Central memory CD8-positive, alpha-beta T cell (primary cell): ENCODE measurements at places on chromosomes 12 and 14.

GRCh38 chr12:31444736-31445135, 118.8 kb upstream of the SINHCAF start:
- no peak overlapping the region for H3K27ac ChIP-seq
- peaks cover 9% of the 10 kb centered on the region for H3K27me3 ChIP-seq
- no peaks in the 10 kb centered on the region for H3K36me3 ChIP-seq
- H3K4me1 ChIP-seq: no peaks in the 10 kb centered on the region

DNA sequence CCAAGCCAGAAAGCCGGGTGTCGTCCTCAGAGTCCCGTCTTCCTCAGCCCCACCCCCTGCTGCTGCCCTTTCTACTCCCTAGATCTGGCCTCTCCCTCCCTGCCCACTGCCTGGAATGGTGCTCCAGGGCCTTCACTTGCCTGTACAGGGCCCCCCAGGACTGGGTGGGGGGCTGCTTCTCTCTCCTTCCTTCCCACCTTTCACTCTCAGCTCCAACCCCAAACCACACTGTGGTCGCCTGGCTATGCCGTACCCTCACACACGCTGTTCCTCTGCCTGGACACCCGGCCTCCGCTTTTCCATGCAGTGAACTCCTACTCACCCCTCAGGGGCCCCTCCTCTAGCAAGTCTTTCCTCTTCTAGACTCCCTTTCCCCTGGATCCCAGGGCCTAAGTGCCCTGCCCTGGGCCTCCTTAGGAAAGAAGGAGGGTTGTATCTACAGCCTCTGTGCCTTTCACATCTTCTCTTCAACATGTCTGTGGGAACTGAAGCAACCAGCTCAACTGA, 25.5 kb upstream of the DIO3 start:
- peak overlapping the region; percentile 72 for H3K4me3 ChIP-seq
- H3K27ac ChIP-seq: peak overlapping the region; percentile 96

DNA sequence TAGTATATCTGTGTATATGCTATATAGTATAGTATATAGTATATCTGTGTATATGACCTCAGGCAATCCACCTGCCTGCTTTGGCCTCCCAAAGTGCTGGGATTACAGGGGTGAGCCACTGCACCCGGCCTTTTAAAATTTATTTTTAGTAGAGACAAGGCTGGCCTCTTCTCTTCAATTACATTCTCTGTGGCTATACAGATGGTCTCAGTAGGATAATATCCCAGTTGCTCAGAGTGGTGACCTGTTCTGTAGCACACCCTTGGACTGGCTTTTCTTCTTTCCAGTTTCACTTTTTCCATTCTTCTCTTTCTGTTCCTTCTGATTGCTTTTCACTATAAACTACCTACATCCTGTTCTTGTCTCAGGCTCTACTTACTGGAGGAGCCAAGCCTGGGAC, 3.1 kb upstream of the NFATC4 start:
- H3K36me3 ChIP-seq: peaks cover 7% of the 10 kb centered on the region
- no peak overlapping the region for H3K27ac ChIP-seq
- H3K27me3 ChIP-seq: peaks cover 80% of the 10 kb centered on the region
- no peak overlapping the region for H3K4me3 ChIP-seq
- peaks cover 34% of the 10 kb centered on the region for H3K4me1 ChIP-seq

DNA sequence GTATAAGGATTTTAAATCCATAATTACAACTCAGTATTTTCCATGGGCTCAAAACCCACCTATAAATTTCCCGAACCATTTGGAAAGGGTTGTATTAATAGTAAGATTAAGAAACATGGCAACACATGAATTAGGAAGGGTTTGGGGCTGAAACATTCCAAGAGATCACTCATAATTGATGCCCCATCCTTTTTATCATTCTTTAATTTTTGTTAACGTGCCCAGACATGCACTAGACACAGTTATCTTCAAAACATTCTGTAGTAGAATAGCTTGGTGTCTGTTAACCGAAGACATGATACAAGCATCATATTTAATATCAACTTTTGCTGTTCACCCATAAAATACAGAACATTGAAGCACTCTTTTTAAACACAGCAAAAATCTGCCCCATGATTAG, 106.8 kb upstream of the FRMD6 start:
- H3K4me3 ChIP-seq: no peak overlapping the region
- H3K4me1 ChIP-seq: no peaks in the 10 kb centered on the region
- no peak overlapping the region for H3K27ac ChIP-seq
- no peaks in the 10 kb centered on the region for H3K36me3 ChIP-seq

DNA sequence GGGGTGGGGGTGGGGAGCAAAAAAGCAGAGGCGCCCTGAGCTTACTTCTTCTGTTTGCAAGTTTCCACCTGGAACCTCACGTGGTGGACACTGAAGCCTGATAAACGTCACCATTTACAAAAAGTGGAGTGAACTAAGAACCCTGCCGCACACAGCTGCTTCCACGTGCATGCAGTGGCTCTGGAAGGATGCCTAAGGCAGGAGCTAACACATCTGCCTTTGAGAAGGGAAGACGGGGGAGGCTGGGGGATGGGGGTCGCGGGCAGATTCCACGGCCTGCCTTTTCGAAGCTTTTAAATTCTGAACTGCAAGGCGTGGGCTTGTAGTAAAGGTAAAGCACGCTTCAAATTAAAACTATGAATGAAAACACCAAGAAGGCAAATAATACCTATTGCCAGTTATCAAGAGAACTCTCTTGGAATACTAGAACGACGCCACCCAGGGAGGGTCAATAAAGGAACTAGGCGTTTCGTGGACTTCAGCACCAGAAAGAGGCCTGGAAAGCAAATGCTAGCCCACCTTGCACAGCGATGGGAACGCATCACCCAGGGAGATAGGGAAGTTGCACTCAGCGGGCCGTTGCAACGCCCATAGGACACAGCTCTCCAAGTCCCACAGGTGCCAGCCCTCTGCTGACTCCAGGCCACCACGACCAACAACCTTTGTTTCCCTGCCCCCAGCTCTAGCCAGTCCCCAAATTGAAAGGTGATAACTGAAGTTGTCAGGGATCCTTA, 61.8 kb downstream of the TESC start:
- no peak overlapping the region for H3K4me3 ChIP-seq
- no peak for DNase-seq
- H3K27ac ChIP-seq: no peak overlapping the region

- H3K36me3 ChIP-seq: peaks cover 2% of the 10 kb centered on the region
- H3K27ac ChIP-seq: no peak overlapping the region
- peak; percentile 86 for DNase-seq
- H3K4me3 ChIP-seq: peak overlapping the region; percentile 69
Measured at GRCh38 chr12:49967042-49967776, 5.5 kb downstream of the AQP5 start.

DNA sequence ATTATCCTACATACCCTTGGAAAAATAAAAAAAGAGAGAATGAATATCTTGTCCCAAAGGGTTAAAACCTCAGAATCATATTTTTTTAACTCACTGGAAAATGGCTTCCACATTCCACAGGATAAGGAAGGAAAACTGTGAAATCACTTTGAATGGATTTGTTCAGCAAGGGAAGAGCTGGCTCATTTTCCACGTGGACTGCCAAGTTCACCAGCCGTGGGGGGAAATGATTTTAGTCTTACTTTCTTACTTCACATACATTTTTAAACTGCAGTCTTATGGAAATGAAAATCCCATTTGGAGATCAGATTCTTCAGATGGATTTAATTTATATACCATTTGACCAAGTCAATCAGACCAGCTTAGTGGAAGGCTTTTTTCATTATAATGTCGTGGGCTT, 29.9 kb upstream of the AEBP2 start:
- H3K36me3 ChIP-seq: peaks cover 2% of the 10 kb centered on the region
- peaks cover 2% of the 10 kb centered on the region for H3K4me1 ChIP-seq
- H3K4me3 ChIP-seq: no peak overlapping the region
- no peak overlapping the region for H3K27ac ChIP-seq

DNA sequence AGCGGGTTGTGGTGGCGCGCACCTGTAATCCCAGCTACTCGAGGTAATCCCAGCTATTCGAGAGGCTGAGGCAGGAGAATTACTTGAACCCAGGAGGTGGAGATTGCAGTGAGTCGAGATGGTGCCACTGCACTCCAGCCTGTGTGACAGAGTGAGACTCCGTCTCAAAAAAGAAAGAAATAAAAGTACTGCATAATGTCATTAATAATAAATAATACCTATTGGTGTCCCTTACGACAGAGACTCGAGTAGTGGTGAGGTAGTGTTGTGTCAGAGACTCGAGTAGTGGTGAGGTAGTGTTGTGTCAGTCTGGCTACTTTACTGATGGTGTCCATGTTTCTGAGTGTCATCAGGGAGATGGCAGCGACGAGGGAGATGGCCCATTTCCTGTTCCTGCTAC, 1.3 kb downstream of the GLS2 start:
- peaks cover 15% of the 10 kb centered on the region for H3K4me1 ChIP-seq
- H3K4me3 ChIP-seq: peak overlapping the region; percentile 85
- H3K27me3 ChIP-seq: peaks cover 18% of the 10 kb centered on the region
- H3K27ac ChIP-seq: no peak overlapping the region
- H3K36me3 ChIP-seq: peaks cover 3% of the 10 kb centered on the region
- no peak for DNase-seq

DNA sequence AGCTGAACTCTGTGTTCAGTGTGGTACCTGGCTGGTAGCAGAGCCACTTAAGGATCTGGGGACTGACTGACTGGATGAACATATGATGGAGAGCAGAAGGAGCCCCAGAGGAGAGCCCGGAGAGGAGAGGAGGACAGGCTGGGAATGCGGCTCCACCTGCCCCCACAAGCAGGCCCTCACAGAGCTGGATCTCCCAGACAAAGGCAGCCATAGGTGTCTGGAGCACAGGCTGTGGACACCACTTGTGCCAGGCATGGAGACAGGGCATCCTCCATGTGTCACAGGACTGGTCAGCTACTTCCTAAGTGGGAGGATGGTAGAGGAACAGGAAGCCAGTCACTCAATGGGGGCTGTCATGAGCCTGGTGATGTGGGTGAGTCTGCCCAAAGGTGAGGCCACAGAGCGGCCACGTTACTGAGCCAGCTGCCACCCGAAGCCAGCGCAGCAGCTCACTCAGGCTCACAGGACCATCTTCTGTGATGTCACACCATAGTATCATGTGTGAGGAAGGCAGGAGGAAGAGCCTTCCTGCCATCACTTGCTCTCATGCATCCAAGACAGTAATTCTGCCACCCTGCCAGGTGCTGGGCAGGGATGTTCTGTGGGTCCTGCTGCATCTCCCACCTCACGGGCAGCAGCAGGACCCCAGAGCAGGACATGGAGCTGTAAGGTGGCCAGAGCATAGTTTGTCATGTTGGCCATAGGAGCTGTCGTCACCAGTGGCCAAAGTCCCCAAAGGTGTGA, 72.1 kb downstream of the PRIMA1 start:
- peaks cover 28% of the 10 kb centered on the region for H3K27me3 ChIP-seq
- H3K36me3 ChIP-seq: no peaks in the 10 kb centered on the region

DNA sequence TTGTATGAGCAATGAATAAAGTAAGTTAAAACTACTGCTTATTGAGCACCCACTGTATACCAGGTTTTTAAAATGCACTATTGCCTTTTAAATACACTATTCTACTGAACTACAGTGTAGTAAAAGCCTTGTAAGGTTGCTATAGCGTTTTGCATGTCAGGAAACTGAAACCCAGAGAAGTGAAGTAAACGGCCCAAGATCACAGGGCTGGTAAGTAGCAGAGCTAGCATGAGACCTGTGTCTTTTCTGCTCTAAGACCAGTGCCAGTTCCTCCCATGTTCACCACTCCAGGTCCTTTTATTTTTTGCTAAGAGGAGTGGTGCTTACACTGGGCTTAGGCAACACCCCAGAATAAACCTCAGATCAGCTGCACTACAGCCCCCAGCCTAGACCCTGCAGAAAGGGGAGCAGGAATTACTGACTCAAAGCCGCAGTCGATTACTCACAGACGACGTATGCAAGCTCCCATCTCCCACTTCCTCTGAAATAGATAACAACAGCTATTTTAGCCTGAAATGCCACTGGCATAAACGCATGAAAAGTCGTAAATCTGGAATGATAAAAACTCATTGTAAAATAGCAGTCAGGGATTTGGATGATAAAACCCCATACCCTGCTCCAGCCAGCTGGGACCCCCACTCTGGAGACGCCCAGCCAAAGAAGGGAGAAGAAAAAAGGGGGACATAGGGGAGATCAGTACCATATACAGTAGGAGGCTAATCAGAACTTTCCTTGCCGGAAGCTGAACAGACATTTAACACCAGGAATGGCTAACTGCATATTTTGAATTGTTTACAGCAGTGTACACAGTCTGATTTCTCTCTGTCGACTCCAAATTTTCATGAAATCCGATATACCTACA, 108.3 kb downstream of the NUAK1 start:
- H3K4me3 ChIP-seq: no peak overlapping the region
- no peaks in the 10 kb centered on the region for H3K4me1 ChIP-seq
- H3K27ac ChIP-seq: no peak overlapping the region
- peaks cover 5% of the 10 kb centered on the region for H3K36me3 ChIP-seq
- H3K27me3 ChIP-seq: peaks cover 32% of the 10 kb centered on the region

- peaks cover 17% of the 10 kb centered on the region for H3K4me1 ChIP-seq
- H3K27ac ChIP-seq: peak within 1 kb of the TSS; percentile 71
- no peaks in the 10 kb centered on the region for H3K27me3 ChIP-seq
- H3K36me3 ChIP-seq: peaks cover 6% of the 10 kb centered on the region
- peak within 1 kb of the TSS; percentile 85 for H3K4me3 ChIP-seq
- no peak for DNase-seq
Measured at GRCh38 chr14:64971943-64972791, at the start of gene RAB15. Gene RAB15, minus strand, starts transcription at chr14:64972336. Its CDS starts 260 bp downstream, at chr14:64972076.

- DNase-seq: no peak
- no peak overlapping the region for H3K27ac ChIP-seq
- H3K27me3 ChIP-seq: peaks cover 20% of the 10 kb centered on the region
- no peaks in the 10 kb centered on the region for H3K36me3 ChIP-seq
- H3K4me3 ChIP-seq: no peak overlapping the region
- H3K4me1 ChIP-seq: no peaks in the 10 kb centered on the region
Measured at GRCh38 chr12:58359084-58359483, 417.7 kb downstream of the ATP23 start.

DNA sequence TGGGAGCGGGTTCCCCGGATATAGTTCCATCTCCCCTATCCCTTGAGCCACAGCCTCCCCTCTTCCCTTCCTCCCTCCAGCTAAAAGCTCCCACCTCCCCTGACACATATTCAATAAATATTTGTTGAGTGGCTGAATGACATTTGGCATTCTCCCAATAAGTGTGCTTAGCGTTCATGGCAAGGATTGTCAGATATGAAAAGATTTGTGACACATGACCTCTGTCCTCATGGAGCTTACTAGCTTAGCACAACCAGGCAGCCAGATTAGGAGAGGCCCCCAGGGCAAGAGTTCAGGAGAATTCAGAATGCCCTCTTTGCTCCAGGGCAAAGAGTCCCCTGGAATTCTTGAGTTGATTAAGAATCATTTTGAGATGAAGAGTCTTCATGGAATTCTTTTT, 22.5 kb upstream of the SLC6A12 start:
- H3K36me3 ChIP-seq: no peaks in the 10 kb centered on the region
- no peaks in the 10 kb centered on the region for H3K4me1 ChIP-seq
- peaks cover 45% of the 10 kb centered on the region for H3K27me3 ChIP-seq
- no peak for DNase-seq
- no peak overlapping the region for H3K27ac ChIP-seq
- no peak overlapping the region for H3K4me3 ChIP-seq
